Activated CD8-positive, alpha-beta T cell treated with anti-CD3 and anti-CD28 coated beads for 36 hours (primary cell): ENCODE measurements at places on chromosomes 1 and 21. TPM values are rescaled to one million over a fixed set of nuclear protein-coding genes. Genes with fewer than 3 reads are reported as not detected.

- no peaks in the 10 kb centered on the region for H3K36me3 ChIP-seq
- no peak overlapping the region for H3K4me3 ChIP-seq
- peaks cover 64% of the 10 kb centered on the region for H3K27me3 ChIP-seq
- peaks cover 9% of the 10 kb centered on the region for H3K4me1 ChIP-seq
Measured at GRCh38 chr1:165371588-165372225, 15.2 kb upstream of the LMX1A start.

- H3K4me1 ChIP-seq: peaks cover 20% of the 10 kb centered on the region
- H3K4me3 ChIP-seq: no peak overlapping the region
- DNase-seq: no peak
- peaks cover 10% of the 10 kb centered on the region for H3K27me3 ChIP-seq
- no peak overlapping the region for H3K27ac ChIP-seq
Measured at GRCh38 chr1:1602304-1602967, 2.5 kb upstream of the FNDC10 start.

DNA sequence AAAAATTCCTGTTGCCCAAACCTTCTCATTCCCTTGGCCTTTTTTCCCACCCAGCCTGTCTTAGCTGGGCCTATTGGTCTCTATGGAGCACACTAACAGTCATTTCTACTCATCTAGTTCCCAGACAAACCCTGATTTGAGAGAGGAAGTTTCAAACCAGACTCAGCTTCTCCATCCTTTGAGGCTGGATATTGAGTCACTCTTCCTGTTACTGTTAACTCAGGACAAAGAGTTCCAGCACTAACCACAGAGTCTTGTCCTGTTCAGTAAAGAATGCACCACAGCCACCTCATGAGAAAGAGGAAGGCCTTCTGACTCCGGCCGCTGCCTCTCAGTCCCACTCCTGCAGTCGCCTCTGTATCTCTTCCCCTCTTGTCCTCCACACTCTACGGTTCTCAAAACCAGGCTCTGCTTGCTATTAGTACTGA lies 137.8 kb downstream of the PTPRC start:
- no peaks in the 10 kb centered on the region for H3K36me3 ChIP-seq
- DNase-seq: no peak
- H3K4me3 ChIP-seq: no peak overlapping the region
- peaks cover 2% of the 10 kb centered on the region for H3K27me3 ChIP-seq
- H3K4me1 ChIP-seq: peaks cover 8% of the 10 kb centered on the region

- H3K27me3 ChIP-seq: no peaks in the 10 kb centered on the region
- peak overlapping the region; percentile 98 for H3K27ac ChIP-seq
- peak; percentile 41 for DNase-seq
- H3K4me1 ChIP-seq: peaks cover 96% of the 10 kb centered on the region
Measured at GRCh38 chr1:205315008-205315618, 6.4 kb downstream of the NUAK2 start.

Gene SYCP1
- total RNA-seq: not detected

Gene PGLYRP3
- not detected for total RNA-seq

GRCh38 chr1:210076620-210077019 lies 138.6 kb downstream of the SYT14 start:
- H3K36me3 ChIP-seq: no peaks in the 10 kb centered on the region
- no peak for DNase-seq
- H3K4me3 ChIP-seq: no peak overlapping the region
- no peaks in the 10 kb centered on the region for H3K4me1 ChIP-seq

Gene CCDC30
- total RNA-seq: 0.60 TPM

Gene NBPF4
- total RNA-seq: not detected

Gene ABL2
- 8.4 TPM for total RNA-seq

DNA sequence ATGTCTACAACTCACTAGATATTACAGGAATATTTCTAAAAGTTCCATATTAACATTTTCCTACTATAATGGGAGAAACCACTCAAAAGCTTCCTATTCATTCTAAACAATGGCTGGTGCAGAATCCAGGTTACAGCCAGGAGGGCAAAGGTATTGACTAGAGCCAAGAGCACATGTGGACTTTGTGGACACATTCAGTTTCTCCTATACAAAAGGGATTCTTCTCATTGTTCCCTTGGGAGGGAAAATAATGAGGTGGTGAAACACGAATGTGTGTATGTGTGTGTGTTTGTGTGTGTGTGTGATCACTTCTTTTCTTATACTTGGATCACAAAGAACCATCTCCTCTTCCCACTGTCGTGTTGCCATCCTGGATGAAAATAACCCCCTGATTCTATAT lies 1000.0 kb downstream of the ADGRL2 start:
- H3K4me3 ChIP-seq: no peak overlapping the region
- H3K36me3 ChIP-seq: no peaks in the 10 kb centered on the region

- H3K4me1 ChIP-seq: peaks cover 90% of the 10 kb centered on the region
- no peak for DNase-seq
- peaks cover 83% of the 10 kb centered on the region for H3K36me3 ChIP-seq
- no peaks in the 10 kb centered on the region for H3K27me3 ChIP-seq
Measured at GRCh38 chr1:160624464-160624863, 22.4 kb downstream of the SLAMF1 start.

GRCh38 chr1:84585803-84586202 lies 11.6 kb upstream of the CTBS start:
- no peaks in the 10 kb centered on the region for H3K4me1 ChIP-seq
- H3K27ac ChIP-seq: no peak overlapping the region
- no peaks in the 10 kb centered on the region for H3K27me3 ChIP-seq
- no peaks in the 10 kb centered on the region for H3K36me3 ChIP-seq

Gene LAPTM5
- 237 TPM for total RNA-seq

DNA sequence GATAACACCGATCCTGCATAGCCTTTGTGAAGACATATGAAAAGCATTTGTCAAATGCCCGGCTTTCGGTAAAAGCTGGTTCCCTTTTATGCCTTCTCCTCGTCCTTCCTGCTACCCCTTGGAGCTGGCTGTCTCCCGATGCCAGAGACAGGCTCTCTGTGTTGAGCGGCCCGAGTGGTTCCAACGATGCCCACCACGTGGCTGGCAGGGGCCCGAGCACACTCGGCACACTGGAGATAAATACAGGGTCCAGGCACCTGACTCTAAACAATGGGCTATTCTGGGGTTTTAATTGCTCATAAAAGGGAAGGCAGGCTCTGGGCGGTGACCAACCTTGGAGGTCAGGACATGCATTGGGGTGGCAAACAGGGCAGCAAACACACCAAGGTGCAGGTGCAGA lies 207.1 kb downstream of the HIVEP3 start:
- no peak for DNase-seq
- peaks cover 10% of the 10 kb centered on the region for H3K4me1 ChIP-seq
- no peak overlapping the region for H3K27ac ChIP-seq
- no peaks in the 10 kb centered on the region for H3K36me3 ChIP-seq
- H3K4me3 ChIP-seq: no peak overlapping the region

- H3K4me3 ChIP-seq: no peak overlapping the region
- H3K4me1 ChIP-seq: no peaks in the 10 kb centered on the region
- no peaks in the 10 kb centered on the region for H3K36me3 ChIP-seq
- no peak overlapping the region for H3K27ac ChIP-seq
- no peaks in the 10 kb centered on the region for H3K27me3 ChIP-seq
- DNase-seq: no peak
Measured at GRCh38 chr21:27571706-27572105, 604.8 kb upstream of the ADAMTS5 start.

Gene AKNAD1
- total RNA-seq: not detected

- H3K27ac ChIP-seq: no peak overlapping the region
- H3K36me3 ChIP-seq: no peaks in the 10 kb centered on the region
- H3K4me1 ChIP-seq: peaks cover 22% of the 10 kb centered on the region
- H3K27me3 ChIP-seq: peaks cover 64% of the 10 kb centered on the region
Measured at GRCh38 chr1:151720554-151720953, 768 bp upstream of the RIIAD1 start.

DNA sequence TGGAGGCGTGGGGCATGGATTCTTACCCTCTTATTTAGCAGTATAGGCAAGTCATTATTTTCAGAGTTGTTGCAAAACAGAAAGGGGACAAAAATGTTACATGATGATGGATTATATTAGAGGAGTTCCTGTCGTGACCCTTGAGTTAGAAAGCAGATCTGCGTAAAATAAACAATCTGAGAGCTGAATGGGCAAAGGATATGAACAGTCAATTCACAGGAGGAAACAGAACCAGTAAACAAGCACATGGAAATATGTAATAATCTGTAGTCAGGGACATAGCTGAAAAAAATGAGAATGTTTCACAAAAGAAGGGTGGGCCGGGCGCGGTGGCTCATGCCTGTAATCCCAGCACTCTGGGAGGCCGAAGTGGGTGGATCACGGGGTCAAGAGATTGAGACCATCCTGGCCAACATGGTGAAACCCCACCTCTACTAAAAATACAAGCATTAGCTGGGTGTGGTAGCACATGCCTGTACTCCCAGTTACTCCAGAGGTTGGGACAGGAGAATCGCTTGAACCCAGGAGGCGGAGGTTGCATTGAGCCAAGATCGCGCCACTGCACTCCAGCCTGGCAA lies 20.9 kb downstream of the RCAN1 start:
- no peak overlapping the region for H3K27ac ChIP-seq

GRCh38 chr1:80113168-80114038 lies 1106.9 kb upstream of the ADGRL4 start:
- no peaks in the 10 kb centered on the region for H3K36me3 ChIP-seq
- no peak overlapping the region for H3K4me3 ChIP-seq
- no peaks in the 10 kb centered on the region for H3K27me3 ChIP-seq
- DNase-seq: no peak

Gene RPS8
- total RNA-seq: 3,314 TPM
